Hindlimb muscle (tissue), 1 donor: ENCODE measurements at places on chromosomes 7 and 10. TPM values are rescaled to one million over a fixed set of nuclear protein-coding genes. Genes with fewer than 3 reads are reported as not detected.

The ARHGAP19 gene
- polyA plus RNA-seq = 11.5 TPM

The RAB19 gene
- polyA plus RNA-seq = not detected

The CLDN4 gene
- polyA plus RNA-seq = 0.97 TPM

The SLC37A3 gene
- polyA plus RNA-seq = 27.5 TPM

The GNAT3 gene
- polyA plus RNA-seq = not detected

The SYT15 gene
- 4.4 TPM for polyA plus RNA-seq

The LOXL4 gene
- 11.5 TPM for polyA plus RNA-seq

The VAX1 gene
- polyA plus RNA-seq = not detected

The NKX2-3 gene
- polyA plus RNA-seq = 0.97 TPM

The LIPK gene
- not detected for polyA plus RNA-seq

The TMEM176A gene
- 21.5 TPM for polyA plus RNA-seq

The CPEB3 gene
- polyA plus RNA-seq = 6.1 TPM

The ADARB2 gene
- polyA plus RNA-seq = 0.04 TPM

The NPC1L1 gene
- 0.08 TPM for polyA plus RNA-seq

The VIM gene
- polyA plus RNA-seq = 2,993 TPM

The KAZALD1 gene
- 23.5 TPM for polyA plus RNA-seq

The CALML3 gene
- polyA plus RNA-seq = 0.45 TPM

The FAM25C gene
- polyA plus RNA-seq = not detected

The FBXO24 gene
- polyA plus RNA-seq = 2.3 TPM

The PLXNA4 gene
- 2.6 TPM for polyA plus RNA-seq

The PROSER2 gene
- 5.5 TPM for polyA plus RNA-seq

The RELN gene
- polyA plus RNA-seq = 2.1 TPM

The AQP1 gene
- 116 TPM for polyA plus RNA-seq

The AVL9 gene
- 13.2 TPM for polyA plus RNA-seq

The MMRN2 gene
- 25.3 TPM for polyA plus RNA-seq

The GPC2 gene
- 10.1 TPM for polyA plus RNA-seq

The TCF7L2 gene
- polyA plus RNA-seq = 55.8 TPM
